ENCODE measurements at places on chromosomes 3 and 15. TPM values are rescaled to one million over a fixed set of nuclear protein-coding genes. Genes with fewer than 3 reads are reported as not detected.

OIP5 gene
- 35.7 TPM for total RNA-seq

DAPK2 gene
- total RNA-seq = 3.3 TPM

LEKR1 gene
- total RNA-seq = 1.4 TPM

ZFAND6 gene
- 53.9 TPM for total RNA-seq

ACKR4 gene
- not detected for total RNA-seq

CCK gene
- not detected for total RNA-seq

AMT gene
- total RNA-seq = 0.72 TPM

SSR3 gene
- 257 TPM for total RNA-seq

CHP1 gene
- 74.2 TPM for total RNA-seq

SLC6A1 gene
- not detected for total RNA-seq

Measured in K562 (cell line).